ENCODE measurements at places on chromosomes 2 and 18. TPM values are rescaled to one million over a fixed set of nuclear protein-coding genes. Genes with fewer than 3 reads are reported as not detected.

DNA sequence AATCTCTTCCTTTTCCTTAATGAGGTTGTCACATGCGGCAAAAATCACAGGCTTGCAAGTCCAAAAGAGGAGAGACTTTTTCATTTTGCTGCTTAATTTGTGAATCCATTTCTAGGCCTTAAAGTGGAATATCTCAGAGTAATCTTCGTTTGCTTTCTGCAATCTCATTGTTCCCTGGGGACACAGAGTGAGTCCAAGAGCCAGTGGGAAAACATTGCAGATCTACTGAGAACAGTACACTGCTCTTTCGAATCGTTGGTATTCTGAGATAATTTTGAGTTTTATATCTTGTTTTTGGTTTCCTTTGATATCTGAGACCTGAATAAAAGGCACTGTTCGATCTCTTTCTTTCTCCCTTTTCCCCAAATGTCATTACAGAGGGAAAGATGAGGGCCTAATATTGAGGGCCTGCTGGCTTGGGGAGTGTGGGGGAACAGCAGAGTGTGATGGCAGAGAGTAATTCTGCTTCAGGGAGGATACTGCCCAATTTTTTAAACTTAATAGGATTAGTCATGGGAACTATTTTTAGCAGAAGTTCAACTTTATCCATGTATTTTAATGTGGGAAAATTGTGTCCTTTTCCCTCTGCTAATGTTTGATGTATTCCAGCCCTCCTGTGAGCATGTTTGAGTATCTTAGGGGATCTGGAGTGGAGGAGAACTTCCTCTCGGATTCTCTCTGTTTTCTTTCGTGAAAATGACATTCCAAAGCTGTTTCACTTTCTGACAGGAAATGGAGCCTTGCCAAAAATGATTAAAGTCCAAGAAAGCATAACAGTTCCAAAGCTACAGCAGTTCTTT, 418.2 kb upstream of the ZEB2 start:
- peak; percentile 6 for DNase-seq

DNA sequence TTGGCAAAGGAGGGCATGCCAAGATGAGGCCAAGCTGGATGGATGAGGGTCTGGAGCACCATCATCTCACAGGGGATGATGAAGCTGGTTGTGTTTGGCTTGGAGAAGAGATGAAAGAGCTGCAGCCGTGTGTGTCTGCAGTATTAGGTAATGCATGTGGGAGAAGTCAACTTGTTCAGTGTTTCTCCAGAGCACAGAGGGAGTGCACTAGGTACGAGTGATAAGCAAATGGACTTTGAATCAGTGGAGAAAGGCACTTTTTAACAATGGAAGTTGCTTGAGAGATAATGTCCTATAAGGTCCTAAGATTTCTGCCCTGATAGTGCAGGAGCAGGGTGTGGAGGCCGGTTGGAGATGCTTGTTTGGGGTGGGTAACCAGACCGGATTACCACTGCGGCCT, 36.0 kb downstream of the SLC14A2 start:
- DNase-seq, result no peak

DNA sequence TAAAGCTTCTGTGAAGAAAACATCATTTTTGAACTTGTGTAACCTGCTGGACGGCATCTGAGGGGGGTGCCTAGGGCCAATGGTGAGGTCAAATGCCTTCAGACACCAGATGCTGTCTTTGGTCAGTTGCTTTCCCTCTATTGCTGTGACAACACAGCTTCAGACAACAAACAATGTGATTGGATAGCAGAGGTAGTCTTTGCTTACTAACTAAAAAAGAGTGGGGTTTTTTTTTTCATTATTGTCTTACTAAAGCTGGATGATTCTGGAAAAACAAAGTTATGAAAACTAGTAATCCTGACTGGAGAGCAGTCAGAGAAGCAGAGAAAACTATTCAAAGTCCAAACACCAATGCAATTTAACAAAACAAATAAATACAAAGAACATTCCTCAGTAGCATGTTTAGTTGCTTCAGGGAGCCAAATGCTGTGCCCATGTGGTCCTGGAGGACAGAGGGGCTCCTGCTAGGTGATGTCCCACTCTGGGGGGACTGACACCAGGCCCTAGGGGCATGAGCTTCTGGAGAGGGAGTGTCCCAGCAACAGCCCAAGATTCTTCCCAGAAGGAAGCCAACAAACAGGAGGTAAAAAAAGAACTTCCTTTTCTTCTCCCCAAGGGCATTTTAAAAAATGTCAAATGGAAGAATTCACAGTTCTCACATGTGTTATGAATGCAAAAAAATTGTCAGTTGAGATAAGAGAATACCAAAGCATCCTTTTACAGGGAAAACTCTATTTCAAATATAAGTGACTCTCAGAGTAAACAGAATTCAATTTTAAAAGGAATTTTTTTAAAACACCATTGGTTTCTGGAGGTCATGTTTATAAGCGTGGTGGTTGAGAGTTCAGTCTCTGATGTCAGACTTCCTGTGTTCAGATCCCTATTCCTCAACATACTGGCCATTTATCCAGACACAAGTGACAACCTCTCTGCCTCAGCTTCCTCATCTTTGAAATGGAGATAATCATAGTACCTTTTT, 181.1 kb upstream of the PGAP1 start:
- DNase-seq, result no peak

- DNase-seq, result no peak
These were observed 1268.2 kb upstream of the PIK3C3 start for GRCh38 chr18:40686836-40687235.

- no peak for DNase-seq
These were observed 33.6 kb downstream of the TWIST2 start for GRCh38 chr2:238881353-238882081.

- DNase-seq, result no peak
These were observed 156.0 kb downstream of the SLC4A3 start for GRCh38 chr2:219783359-219783975.

- DNase-seq, result peak; percentile 30
These were observed 10.1 kb downstream of the SRSF7 start for GRCh38 chr2:38740851-38741731.

- no peak for DNase-seq
These were observed 315.8 kb downstream of the ZNF516 start for GRCh38 chr18:76179257-76179656.

GRCh38 chr2:240304746-240305161, 130.7 kb upstream of the GPC1 start:
- DNase-seq, result no peak

- DNase-seq, result peak; percentile 18
These were observed 35.4 kb downstream of the FASTKD2 start for GRCh38 chr2:206800506-206801417.

DNA sequence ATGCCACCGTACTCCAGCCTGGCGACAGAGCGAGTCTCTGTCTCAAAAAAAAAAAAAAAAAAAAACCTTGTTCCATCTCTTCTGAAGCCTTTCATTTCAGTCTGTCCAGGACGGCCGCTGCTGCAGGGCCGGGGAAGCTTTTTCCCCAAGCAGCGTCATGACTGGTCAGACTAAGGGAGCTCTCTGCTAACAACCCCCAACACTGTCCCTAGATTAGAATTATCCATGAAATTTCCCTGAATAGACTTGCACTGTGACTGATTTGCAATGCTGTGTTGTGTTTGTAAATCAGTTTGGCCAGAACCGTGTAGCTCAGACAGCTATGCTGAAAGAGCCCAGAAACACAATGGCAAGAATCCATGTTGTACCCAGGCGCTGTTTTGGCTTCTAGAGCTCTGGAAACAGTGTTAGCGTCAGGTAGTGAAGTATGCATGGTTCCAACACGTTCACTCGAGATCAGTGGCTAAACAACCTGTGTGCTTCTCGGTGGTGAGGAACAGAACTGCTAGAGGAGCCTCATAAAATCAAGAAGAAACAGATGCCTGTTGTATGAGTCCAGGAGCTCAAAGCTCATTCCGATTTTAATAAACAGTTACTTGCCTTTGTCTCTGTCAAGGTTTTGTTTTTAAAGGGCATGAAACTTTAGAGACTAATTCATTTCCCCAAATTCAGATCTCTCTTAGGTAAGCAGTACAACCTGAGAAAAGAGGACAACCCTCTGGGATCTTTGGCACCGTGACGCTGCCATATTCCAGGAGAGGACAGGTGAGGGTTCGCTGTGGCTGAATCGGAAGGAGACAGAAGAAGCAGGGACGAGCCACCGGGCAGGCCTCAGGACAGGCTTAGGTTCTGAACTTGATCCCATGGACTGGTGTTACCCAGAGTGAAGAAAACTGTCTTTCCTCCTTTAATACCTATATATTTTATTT, 43.5 kb downstream of the GORASP2 start:
- DNase-seq, result peak; percentile 28

GRCh38 chr2:70261501-70261900, 3.6 kb downstream of the PCYOX1 start:
- DNase-seq, result no peak

DNA sequence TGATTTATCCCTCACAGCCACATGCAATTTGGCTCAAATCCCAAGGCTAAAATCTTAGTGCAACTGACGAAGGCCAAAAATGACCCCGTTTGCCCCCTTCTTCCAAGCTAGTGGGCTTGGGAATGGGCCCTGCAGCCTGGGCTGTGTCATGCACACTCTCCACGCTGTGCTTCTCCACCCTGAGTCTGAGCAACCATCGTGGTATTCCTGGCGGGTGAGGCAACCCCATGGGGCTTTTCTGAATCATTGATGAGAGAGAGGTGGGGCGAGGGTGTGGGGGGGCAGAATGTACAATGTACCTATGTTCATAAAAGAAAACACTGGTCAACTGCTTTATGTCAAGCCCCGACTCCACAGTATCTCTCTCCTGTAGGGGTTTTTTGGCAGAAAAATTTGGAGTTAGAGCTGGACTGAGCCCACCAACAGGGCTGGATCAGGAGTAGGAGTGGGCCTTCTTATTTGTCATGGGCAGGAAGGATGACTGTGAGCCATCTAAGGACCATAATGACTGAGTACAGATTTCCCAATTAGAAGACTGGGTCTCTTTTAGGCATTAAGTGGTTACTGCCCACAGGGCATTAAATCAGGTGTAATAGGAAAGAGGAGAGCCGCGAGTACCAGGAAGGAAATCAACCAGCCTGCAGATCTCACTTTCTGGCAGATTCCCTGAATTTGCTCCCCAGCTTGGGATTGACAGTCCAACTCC, 8.9 kb downstream of the SULT1C2 start:
- no peak for DNase-seq

GRCh38 chr2:198315791-198316630, 511.6 kb downstream of the PLCL1 start:
- DNase-seq, result no peak

GRCh38 chr2:21428754-21429153, 305.0 kb downstream of the TDRD15 start:
- no peak for DNase-seq

GRCh38 chr18:42901161-42901560, 214.3 kb downstream of the RIT2 start:
- no peak for DNase-seq

The ASXL3 gene
- 87.2 TPM for total RNA-seq

The HES6 gene
- 67.7 TPM for total RNA-seq

The LINC00305 gene
- not detected for total RNA-seq

The CHRNG gene
- total RNA-seq, result not detected

The CROCC2 gene
- total RNA-seq, result not detected

The CTNNA2 gene
- total RNA-seq, result 182 TPM

The ABHD1 gene
- total RNA-seq, result 0.41 TPM

The CHST10 gene
- 82.3 TPM for total RNA-seq

The MROH2A gene
- total RNA-seq, result not detected

The AGAP1 gene
- total RNA-seq, result 27.3 TPM

The ZNF532 gene
- 305 TPM for total RNA-seq
